ENCODE measurements at places on chromosomes 2 and 18.

GRCh38 chr18:68843473-68844089, 45.7 kb downstream of the CCDC102B start:
- no peak for DNase-seq
- H3K4me1 ChIP-seq = no peaks in the 10 kb centered on the region
- H3K27ac ChIP-seq = no peak overlapping the region
- no peaks in the 10 kb centered on the region for H3K27me3 ChIP-seq
- H3K36me3 ChIP-seq = no peaks in the 10 kb centered on the region

GRCh38 chr18:22267697-22268096, 98.3 kb downstream of the GATA6 start:
- no peak for DNase-seq
- H3K27me3 ChIP-seq = no peaks in the 10 kb centered on the region
- H3K36me3 ChIP-seq = no peaks in the 10 kb centered on the region
- no peak overlapping the region for H3K4me3 ChIP-seq
- no peak overlapping the region for H3K27ac ChIP-seq

GRCh38 chr2:24881623-24882022, 38.4 kb downstream of the ADCY3 start:
- no peak overlapping the region for H3K27ac ChIP-seq
- H3K4me3 ChIP-seq = no peak overlapping the region
- no peak for DNase-seq
- H3K4me1 ChIP-seq = no peaks in the 10 kb centered on the region
- H3K27me3 ChIP-seq = no peaks in the 10 kb centered on the region

GRCh38 chr18:4360221-4360715, 94.8 kb downstream of the DLGAP1 start:
- no peaks in the 10 kb centered on the region for H3K27me3 ChIP-seq
- no peak for DNase-seq
- no peak overlapping the region for H3K27ac ChIP-seq
- no peaks in the 10 kb centered on the region for H3K4me1 ChIP-seq

GRCh38 chr2:180258579-180258978, 251.5 kb upstream of the CWC22 start:
- H3K36me3 ChIP-seq = no peaks in the 10 kb centered on the region
- H3K4me3 ChIP-seq = no peak overlapping the region
- no peaks in the 10 kb centered on the region for H3K27me3 ChIP-seq

Measured in kidney (tissue), 22 donors.